ENCODE measurements at places on chromosomes 11 and 22. TPM values are rescaled to one million over a fixed set of nuclear protein-coding genes. Genes with fewer than 3 reads are reported as not detected.

Gene HTR3B
- total RNA-seq = not detected

GRCh38 chr11:115383431-115383830, 120.8 kb downstream of the CADM1 start:
- no peaks in the 10 kb centered on the region for H3K4me1 ChIP-seq
- no peak for DNase-seq
- no peaks in the 10 kb centered on the region for H3K27me3 ChIP-seq
- no peak overlapping the region for H3K27ac ChIP-seq

- no peak within 1 kb of the TSS for H3K27ac ChIP-seq
- H3K36me3 ChIP-seq = peaks cover 9% of the 10 kb centered on the region
- no peak for DNase-seq
- peaks cover 8% of the 10 kb centered on the region for H3K4me1 ChIP-seq
- no peak within 1 kb of the TSS for H3K4me3 ChIP-seq
Observed at GRCh38 chr11:118086913-118087768, at the start of gene SMIM35. TSS of gene SMIM35 (minus strand) at chr11:118086963. CDS start at chr11:118086757, 206 bp downstream.

GRCh38 chr11:113693030-113693429, 13.1 kb downstream of the TMPRSS5 start:
- no peak for DNase-seq
- no peak overlapping the region for H3K4me3 ChIP-seq
- peaks cover 15% of the 10 kb centered on the region for H3K4me1 ChIP-seq
- no peaks in the 10 kb centered on the region for H3K27me3 ChIP-seq
- H3K27ac ChIP-seq = no peak overlapping the region

Measured in Calu3 (cell line).